M059J (cell line): ENCODE measurements at places on chromosomes 7 and 10.

GRCh38 chr7:19404912-19405329 lies 259.7 kb upstream of the FERD3L start:
- DNase-seq: peak; percentile 98

DNA sequence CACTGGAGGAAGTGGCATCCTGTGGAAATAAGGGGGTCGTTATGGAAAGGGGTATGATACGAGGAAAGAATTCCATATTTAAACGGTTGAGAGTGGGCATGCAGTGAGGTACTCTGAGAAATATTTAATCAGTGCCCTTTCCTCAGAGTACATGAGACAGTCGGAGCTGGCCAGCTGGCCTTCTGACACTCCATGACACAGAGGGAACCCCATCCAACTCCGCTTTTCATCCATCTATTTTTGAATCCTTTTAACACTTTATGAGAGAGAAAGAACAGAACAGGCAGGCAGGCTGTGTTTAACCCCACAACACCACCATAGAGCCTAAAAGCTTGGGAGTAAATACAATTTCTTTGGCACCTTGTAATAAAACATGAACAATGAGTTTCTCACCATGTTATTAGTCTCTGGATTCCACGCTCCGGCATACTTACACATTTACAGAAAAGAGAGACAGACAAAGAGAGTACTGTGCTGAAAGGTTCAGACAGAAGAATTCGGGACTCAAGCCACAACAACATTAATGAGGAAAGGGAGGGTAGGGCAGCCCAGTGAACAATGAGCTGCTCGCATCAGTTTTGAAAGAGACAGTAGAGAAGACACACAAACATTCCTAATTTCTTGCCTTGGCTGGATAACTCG lies 124.2 kb upstream of the PDLIM1 start:
- DNase-seq: no peak

GRCh38 chr7:77837275-77837674 lies 38.7 kb downstream of the PHTF2 start:
- DNase-seq: no peak

DNA sequence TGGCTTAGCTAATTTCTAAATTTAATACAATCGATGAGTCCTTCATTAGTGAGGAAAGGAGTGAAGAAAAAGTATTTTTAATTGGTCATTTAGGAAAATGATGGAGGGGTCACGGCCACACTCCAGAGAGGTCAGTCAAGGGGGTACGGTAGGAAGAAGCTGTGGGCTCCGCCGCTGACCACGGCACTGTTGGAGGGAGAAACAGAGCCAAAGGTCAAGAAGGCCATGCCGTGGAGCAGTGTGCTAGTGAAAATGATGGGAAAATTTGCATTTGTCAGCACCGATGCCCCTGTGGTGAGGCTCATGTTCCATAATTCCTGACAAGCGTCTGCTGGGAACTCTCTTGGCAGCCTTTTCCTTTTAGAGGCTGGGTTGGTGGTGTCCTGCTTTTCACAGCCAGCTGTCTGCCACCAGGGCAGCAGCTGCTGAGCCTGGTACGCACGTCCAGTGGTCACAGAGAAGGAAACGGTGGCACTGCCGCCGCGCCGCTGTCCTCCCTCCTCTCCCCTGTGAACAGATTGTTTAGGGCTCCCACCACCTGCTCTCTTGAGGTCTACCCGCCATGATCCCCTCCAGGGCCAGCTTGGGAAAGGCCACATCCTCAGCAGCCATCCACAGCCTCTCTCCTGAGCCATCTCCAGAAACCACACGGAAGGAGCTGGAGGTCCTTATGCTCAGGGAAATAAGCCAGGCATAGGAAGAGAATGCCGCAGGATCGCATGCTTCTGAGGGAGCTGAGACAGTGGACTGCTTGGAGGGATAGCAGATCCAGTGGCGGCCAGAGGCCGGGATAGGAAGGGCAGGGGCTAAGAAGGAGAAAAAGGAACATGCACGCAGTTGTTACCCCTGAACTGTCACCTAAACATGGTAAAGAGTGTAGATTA lies 263.7 kb upstream of the PPP2R2D start:
- DNase-seq: no peak

- DNase-seq: no peak
These were observed 630.1 kb downstream of the CALN1 start for GRCh38 chr7:71782051-71782450.

DNA sequence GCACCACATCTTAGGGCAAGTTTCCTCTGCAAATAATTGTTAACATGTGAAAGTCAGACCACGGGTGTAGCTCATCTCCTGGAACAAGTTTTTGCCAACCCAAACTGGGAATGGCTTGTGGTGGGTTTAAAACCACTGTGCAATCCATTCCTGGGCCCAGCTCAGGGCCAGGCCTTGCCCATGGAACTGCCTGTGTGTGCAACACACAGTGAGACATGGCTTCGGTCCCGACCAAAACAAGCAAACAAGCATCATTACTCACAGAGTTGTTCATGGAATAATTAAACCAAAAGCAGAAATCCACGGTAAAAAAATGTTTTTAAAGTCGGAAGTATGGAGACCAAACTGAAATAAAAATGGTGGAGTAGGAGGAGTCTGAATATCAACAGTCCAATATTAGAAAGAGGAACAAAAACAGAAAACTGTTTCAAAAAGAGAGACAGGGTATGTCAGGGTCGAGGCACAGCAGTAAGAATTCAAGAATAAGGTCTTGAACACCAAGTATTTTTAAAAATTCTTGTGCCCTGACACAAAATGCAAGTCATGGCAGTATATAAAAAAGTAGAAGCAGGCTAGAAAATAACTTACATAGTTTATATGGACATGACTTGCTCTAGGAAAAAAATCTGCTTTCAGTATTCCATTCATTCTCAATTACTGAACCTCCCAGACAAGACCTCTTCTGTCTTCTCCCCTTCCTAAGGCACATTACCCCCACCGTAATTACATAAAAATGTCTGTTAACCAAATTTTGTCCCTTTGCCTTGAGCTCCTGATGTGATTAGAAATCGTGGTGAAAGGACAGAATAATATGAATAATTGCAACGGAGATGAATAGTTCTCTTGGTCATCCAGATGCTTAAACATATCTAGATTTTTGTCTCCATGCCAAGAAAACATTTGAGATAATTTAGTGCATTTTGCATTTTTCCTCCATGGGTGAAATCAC lies 88.4 kb downstream of the FAS start:
- no peak for DNase-seq

- no peak for DNase-seq
These were observed 23.8 kb downstream of the WBP1L start for GRCh38 chr10:102767428-102768160.
